Activated CD8-positive, alpha-beta memory T cell treated with anti-CD3 and anti-CD28 coated beads, Interleukin-2, amount 50 U/mL, for 4 hours (primary cell): ENCODE measurements at places on chromosomes 1 and 21.

GRCh38 chr1:40818264-40818961, 34.8 kb downstream of the KCNQ4 start:
- DNase-seq, result peak; percentile 81

DNA sequence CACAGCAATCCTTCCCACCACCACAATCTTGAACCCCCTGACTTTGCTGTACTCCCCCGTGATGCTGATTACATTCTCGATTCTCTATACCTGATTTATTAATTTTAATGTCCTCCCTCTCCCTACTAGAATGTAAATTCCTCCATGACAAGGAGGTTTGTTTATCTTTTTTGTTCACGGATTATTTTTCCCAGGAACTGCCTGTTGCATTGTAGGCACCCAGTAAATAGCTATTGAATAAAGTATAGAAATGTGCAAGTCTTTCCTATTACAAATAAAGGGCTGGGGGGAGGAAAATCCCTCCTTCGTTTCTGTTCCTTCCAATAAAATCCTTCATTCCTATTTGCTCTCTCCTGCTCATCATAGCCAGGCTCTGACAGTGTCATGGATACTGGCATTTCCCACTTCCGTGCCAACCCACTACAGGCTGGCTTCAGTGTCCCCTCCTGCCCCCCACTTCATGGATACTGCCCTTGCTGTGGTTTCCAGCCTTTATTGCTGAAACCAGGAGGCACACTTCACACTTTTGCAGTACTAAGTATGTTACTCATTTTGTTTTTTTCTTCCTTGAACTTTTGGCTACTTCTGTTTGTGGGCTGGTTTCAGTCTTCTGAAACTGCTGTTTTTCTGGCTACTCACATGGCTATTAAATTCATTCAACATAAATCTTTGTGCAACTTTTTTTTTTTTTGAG, 7.5 kb downstream of the KIF1B start:
- DNase-seq, result no peak

GRCh38 chr1:117670976-117671780, 65.3 kb downstream of the TENT5C start:
- no peak for DNase-seq

DNA sequence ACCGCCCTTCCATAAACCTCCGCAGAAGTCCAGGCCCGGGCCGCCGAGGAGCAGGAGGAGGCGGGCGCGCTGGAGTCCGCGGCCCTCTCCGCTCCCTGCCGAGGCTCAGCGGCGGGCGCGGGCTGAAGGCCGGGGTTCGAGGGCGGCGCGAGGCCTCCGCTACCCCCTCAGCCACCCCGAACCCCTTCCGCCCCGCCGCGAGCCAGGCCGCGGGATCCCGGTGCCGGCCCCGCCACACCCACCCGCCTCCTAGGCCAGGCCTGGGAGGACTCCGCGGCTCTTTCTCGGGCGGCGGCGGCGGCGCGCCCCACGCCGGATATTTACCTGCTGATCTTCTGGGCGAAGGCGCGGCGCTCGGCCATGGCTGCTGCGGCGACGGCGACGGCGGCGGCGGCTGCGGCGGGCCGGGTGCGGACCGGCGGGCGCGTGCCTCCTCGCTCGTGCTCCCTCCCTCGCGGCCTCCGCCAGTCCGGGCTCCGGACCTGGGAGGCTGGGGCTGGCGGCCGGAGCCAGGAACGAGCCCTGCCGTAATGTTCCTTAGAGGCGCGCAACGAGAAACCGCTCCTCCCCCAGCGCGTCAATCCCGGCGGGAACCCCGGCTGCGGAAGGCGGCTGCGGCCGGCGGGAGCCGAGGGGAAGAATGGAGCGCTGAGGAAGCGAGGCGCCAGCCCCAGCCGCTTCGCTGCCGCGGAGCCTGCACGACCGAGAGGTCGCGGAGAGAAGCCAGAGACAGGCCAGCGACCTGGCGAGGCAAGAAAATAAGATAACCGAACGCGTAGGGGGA, at the start of gene DOCK7:
DOCK7 (minus strand) TSS at position 484 of the 784 bp plus-strand sequence; CDS start at position 362, 122 bp downstream.
- peak; percentile 51 for DNase-seq
